ENCODE measurements at places on chromosomes 3 and 15.

DNA sequence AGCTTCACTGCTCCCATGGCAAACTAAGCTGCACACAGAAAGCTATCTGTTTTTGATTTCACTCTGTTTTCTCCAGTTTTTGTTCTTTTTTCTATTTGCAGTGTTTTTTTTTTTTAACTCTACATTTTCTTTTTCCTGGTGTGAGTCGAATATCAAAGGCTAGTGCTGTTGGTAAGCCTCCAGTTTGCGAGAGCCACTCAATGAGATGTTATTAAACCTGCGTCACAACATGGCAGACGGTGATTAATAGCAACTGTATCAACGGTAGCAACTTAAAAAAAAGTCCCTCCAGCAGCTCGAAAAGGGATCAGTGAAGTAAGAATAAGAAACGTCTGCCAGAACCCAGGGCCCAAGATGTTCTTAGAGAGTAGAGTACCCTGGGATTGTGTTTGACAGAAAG is 84.1 kb downstream of the MEIS2 start:
- peak; percentile 57 for DNase-seq

- no peak for DNase-seq
These were observed 56.9 kb downstream of the ABHD5 start for GRCh38 chr3:43747641-43748040.

DNA sequence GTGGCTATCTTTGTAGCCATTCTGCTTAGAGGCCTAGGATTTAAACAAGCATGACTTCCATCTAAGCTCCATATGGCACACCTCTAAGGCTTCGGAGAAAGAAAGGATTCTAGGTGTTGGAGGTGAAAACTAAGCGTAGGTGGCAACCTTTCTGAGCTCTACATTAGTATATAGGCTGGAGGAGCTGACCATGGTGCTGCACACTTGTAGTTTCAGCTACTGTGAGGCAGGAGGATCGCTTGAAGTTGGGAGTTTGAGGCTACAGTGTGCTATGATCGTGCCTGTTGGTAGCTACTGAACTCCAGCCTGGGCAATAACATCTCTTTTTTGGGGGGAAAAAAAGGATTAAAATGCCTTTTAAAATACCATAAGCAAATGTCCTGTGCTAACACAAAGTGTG is 7.4 kb downstream of the EAF1 start:
- DNase-seq, result no peak

DNA sequence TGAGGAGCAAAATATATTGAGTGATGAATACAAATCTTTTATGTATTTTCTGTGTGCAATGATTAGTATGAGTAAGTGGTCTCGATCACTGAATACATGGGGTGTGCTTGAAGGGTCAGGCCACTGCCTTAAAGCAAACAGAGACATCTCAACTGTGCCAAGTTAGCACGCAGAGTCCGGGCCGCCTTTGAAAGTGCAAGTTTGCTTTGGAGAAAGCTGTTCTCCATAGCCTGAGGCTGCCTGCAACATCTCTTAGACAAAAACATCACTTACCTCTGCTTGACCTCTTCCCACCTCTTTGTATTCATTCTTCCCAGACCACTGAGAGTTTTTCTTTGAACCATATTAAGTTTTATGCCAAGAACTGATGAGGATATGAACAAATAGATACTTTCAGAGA is 267.0 kb downstream of the ZBTB20 start:
- DNase-seq, result peak; percentile 98

GRCh38 chr15:56812221-56812620 is 78.9 kb upstream of the ZNF280D start:
- DNase-seq, result no peak

GRCh38 chr15:99057697-99058420 is 47.0 kb upstream of the SYNM start:
- peak; percentile 6 for DNase-seq

DNA sequence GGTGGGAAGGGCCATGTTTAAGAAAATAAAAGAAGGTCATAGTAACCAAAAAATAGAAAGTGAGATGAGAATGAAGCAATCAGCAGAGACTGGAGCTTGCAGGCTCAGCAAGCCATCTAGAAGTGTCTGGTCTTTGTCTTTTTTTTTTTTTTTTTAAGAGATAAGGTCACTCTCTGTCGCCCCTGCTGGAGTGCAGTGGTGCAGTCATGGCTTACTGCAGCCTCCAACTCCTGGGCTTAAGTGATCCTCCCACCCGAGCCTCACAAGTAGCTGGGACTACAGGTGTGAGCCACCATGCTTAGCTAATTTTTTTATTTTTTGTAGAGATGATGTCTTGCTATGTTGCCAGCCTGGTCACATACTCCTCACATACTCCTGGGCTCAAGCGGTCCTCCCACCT is 36.2 kb downstream of the GXYLT2 start:
- no peak for DNase-seq

GRCh38 chr15:33454996-33455395 is 144.2 kb downstream of the RYR3 start:
- peak; percentile 58 for DNase-seq

DNA sequence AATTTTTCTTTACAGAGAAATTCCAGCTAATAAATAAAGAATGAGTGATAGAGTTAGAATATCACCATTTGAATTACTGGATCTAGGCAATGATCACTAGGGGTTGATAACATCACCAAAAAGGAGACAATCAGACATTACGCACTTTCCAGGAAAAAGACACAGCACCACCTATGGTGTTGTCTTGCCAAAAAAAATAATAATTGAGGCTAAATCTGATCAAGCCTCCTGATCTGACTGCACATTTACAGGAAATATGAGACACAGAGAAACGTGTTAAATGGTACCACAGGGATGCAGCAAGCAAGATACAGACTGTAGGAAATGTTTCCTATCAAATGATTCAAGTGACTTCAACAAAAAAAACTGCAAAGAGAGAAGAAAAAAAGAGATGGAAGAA is 92.8 kb downstream of the EOMES start:
- no peak for DNase-seq

DNA sequence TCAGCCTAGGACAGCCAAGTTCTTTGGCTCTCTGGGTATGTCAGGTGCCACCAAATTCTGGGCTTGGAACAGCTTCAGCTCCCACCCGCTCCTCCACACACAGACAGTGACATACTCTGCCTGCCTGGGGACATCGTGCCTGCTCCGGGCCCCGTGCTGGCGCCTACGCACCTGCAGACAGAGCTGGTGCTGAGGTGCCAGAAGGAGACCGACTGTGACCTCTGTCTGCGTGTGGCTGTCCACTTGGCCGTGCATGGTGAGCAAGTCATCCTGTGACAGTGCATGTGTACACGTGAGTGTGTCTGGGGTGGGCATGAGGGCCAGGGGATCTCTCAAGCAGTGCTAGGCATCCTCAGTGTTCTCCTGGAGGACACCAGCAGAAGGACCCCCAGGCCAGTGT is 922 bp downstream of the IL17RC start:
- DNase-seq, result no peak

DNA sequence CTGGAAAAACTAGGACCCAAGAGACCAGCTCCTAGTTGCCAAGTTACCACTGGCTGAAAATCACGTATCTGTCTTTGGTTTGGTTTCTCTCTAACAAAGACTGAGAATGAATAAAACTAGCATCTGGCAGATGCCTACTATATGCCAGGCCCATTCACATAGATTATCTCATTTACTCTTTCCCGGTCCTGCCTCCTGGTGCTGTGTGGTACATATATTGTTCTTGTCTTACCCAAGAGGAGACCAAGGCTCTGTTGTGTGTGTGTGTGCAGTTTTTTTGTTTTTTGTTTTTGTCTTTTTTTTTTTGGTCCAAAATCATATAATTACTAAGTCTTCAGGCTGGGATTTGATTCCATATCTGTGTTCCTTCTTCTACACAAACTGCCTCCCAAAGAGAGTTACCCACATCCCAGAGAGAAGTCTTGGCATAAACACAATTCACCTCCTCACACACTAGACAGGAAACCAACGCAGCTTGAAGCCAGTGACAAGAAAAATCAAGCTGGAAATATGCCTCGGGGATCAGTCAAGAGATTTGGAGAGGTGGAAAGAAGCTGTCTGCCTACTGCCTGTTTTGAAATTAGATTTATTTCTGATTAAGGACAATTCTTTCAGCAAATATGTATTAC is 891 bp downstream of the AHSG start:
- DNase-seq, result peak; percentile 70

- peak; percentile 37 for DNase-seq
These were observed 21.4 kb upstream of the PLSCR5 start for GRCh38 chr3:146626403-146627122.
